ENCODE measurements at places on chromosomes 1 and 21.

GRCh38 chr1:163523375-163524029, 201.7 kb downstream of the NUF2 start:
- no peak for DNase-seq

- DNase-seq: no peak
Observed at GRCh38 chr1:42941640-42942330, 16.9 kb downstream of the SLC2A1 start.

DNA sequence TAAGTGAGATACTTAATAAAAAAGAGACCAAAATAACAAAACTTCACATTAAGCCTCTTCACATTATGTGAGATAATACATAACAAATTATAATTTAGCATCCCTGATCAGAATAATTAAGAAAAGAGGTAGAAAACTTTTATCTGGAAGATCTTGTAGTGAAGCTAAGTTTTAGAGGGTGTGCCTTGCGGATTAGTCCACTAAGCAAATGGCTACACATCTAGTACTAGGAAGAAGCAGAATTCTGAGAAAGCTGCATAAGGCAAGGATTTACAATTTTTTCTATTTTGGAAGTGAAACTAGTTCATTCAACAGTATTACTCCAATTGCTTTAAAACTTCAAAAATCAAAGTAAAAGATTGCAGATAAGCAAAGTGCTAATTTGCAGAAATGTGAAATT, 3.5 kb downstream of the YOD1 start:
- DNase-seq: no peak

- DNase-seq: no peak
Observed at GRCh38 chr21:25964015-25964414, 206.6 kb downstream of the APP start.

- DNase-seq: no peak
Observed at GRCh38 chr1:169348383-169349036, 19.1 kb downstream of the NME7 start.

GRCh38 chr1:14184454-14184853, 414.0 kb upstream of the KAZN start:
- no peak for DNase-seq

DNA sequence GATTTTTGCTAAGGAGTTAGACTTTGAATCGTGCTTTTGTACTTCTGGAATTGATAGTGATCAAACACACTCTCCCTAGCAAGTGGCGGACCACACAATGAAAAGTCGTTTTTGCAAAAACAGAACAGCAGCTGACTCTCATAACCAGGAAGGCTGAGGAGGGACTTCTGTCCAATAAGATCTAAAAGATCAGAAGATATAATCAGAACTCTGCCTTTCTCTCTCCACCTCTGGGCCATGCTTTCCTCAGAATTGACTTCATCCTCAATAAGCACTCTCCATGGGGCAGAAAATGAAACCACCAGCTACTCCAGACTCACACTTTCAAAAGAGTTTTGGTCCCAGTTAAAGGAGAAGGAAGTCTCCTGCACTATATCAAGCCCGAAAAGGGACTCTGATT, 55.3 kb upstream of the SAMD13 start:
- DNase-seq: no peak

GRCh38 chr1:22970096-22970495, 2.6 kb downstream of the LACTBL1 start:
- no peak for DNase-seq

DNA sequence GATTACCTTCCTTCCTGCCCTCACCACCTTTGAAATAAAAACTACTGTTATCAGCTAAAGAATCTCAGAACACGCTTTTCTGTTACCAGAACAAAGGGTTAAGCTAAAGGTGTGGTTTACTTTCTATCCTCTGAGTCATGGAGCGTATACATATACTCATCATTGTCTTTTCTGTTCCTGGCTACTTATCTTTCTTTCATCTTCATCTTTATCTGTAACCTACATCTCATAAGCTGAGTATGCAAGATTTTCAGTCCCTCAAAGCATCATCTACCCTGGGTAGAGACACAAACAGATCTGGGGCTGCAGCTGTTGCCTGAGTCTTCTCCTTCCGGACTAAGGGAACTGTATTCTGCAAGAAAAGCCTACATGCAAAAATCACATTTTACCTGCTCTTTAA, 75.6 kb downstream of the LMO4 start:
- DNase-seq: no peak

GRCh38 chr1:156268336-156268735, 14.3 kb downstream of the SMG5 start:
- no peak for DNase-seq

DNA sequence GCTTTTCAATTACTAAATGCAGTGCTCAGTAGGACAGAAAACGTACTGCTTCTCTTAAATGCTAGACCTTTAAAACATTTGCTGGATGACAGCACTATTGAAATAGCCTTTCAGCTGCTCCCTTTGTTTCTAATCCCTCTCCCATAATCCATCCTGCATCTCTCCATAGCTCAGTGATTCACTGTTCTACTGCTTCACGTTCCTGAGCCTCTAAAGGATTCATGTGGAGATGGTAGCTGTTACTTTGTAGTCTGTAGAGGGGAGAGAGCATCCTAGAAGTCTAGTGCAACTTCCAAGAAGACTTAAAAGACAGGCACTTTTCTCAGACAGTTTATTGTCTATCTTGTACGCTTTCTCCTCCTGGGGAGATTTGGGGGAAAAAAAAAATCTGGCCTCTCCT, 51.4 kb downstream of the LRRC8B start:
- DNase-seq: no peak

DNA sequence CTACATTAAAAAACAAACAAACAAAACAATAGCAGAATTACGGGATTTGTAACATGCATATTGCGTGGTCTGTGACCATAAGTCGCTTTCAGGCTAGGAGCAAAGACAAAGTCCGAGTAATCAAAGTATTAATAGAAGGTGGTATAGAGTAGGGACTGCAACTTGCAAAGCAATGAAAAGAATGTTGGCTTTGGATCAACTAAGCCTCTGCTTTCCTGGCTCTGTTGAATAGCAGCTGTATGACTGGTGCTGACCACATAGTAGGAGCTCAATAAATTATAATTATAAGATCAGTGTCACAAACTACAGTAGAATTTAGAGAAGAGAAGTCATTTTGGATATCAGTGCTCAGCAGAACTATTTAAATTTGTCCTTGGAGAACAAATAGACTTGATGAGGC, 586.4 kb downstream of the DPYD start:
- no peak for DNase-seq

GRCh38 chr1:243946946-243947345, 96.9 kb upstream of the AKT3 start:
- DNase-seq: no peak

DNA sequence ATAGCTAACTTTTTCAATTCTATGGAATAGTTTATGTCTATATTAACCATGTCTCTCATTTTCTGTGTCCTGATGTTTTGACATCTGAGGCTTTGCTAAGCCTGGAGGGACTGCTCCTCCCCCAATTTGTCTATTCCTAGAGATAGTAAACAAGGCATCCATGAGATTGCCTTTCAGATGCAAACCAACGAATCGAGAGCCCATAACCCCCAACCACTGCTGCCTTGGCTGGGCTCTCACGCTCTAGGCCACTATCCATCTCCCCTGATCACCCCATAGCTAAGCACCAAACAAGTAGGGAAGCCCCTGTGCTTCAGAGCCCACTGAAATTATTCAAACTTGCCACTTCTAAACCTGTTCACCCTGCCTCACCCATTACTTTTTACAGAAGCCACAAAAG, 437.7 kb downstream of the SETD4 start:
- no peak for DNase-seq

DNA sequence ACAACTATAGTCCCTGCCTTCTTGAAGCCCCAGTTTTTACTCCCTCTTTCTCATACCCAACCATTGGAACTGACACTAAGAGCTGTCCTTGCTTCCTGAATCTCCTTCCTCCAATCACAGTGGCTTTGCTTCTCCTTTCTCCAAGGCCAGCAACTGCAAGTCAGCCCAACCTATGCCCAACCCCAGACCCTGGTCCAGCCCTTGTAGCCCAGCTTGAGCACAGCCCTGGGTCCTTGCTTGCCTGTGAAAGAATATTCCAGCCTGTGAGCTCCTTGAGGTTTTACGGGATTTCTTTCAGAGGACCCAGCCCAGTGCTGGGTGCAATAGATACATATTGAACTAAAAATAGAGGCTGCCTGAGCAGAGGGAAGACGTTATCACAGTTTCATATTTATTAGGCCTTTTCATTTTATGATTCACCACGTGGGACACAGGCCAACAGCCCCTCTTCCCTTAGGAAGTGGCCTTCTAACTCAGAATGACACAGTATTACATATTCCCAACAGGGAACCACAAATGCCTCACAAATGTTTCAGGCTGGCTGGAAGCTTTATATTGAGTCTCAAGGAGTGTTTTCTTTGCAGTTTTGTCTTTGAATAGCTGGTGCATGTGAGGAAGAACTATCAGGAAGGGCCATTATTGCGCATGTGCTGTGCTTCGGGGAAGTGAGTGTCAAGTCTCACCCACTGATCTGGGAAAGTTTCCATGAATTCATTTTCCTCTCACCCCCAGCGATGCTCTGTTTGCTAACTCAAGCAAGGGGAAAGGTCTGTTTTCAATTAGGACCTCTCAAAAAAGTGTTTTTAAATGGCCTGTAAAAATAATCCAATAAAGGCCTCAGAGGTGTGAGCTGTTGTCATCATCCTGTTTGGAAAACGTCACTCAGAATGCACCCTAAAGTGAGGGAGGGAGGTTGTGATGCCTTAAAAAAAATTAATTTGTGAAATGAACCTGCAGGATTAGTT, 92.3 kb upstream of the NFIA start:
- DNase-seq: no peak

DNA sequence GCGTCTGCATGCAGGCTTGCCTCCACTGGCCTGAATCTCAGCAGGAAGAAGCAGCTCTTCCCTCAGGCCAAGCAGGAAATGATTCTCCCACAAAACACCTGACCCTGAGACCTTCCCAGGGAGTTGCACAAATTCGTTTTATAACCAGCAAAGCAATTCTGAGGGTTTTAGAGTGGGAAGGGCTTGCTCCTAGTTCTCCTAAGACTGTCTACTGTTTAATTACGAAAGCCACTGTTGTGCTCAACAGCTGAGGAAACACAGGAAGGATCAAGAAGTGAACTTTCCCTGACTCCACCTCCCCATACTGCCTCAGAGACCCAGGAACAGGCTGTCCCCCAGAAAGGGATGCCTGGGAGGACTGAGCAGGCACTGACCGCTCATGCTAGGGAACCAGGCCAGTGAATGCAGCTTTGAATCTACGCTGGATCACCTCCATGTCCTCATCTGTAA, 37.0 kb upstream of the PUM1 start:
- DNase-seq: no peak

- no peak for DNase-seq
Observed at GRCh38 chr1:17558954-17559614, 19.6 kb downstream of the ARHGEF10L start.

DNA sequence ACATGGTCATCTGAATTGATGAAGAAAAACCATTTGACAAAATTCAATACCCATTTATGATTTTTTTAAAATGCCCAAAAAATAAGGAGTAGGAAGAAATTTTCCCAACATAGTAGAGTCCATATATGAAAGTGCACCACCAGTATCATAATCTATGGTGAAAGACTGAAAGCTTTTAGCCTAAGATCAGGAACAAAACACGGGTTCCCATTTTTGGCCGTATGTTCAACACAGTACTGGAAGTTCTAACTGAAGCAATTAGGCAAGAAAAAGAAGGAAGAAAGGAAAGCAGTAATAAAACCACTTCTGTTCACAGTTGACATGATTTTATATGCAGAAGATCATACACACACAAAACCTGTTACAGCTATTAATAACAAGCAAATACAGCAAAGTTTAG, 227.8 kb upstream of the RAB4A start:
- DNase-seq: no peak

DNA sequence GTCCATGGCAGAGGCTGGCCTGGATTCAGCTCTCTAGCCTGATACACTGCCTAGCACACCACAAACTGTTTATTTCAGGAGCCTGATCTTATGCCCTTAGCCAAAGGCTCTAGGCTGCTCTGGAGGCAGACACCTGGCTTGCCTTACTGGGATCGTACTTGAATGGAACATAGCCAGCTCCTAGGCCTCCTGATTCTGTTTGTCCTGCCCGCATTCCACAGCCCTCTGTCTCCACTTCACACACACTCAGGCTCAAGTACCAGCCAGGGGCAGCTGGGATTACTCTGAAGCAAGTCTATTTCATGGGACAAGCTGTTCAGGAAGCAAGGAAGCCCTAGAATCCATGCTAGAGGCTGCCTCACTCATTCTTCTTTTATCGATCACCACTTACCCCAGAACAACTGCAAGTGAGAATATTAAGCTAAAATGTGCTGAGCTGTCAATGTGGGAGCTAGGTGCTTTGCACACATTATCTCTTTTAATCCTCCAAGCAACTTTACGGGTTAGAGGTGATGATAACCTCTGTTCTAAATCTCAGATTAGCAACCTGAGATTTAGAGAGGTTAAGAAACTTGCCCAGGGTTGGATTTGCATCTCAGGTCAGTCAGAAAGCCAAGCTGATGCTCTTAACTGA, 31.1 kb upstream of the CYP4B1 start:
- no peak for DNase-seq

DNA sequence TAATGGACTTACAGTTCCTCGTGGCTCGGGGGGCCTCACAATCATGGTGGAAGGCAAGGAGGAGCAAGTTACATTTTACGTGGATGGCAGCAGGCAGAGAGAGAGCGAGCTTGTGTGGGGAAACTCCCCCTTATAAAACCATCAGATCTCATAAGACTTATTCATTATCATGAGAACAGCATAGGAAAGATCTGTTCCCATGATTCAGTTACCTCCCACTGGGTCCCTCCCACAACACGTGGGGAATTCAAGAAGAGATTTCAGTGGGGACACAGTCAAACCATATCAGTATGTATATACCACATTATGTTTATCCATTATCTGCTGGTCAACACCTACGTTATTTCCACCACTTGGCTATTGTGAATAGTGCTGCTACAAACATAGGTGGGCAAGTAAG, 352.3 kb upstream of the B3GALT2 start:
- DNase-seq: no peak

DNA sequence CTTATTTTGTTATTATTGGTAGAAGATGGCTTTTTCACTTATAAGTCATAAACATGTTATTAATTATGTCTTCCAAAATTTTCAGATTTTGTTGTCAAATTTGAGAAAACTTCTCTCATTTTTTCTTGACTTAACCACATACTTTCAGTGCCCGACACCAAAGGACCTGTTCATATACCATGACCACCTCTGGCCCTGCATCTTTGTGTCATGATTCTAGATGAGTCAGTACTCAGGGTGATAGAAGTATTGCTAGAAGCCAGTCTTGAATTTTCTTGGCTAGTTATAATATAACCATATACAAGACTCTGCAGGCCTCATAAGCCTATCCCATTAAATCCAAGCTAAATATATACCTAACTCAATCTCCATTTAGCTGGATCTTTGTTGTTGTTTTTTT, 35.4 kb upstream of the DPH5 start:
- no peak for DNase-seq

- DNase-seq: no peak
Observed at GRCh38 chr1:150021191-150021694, 10.7 kb upstream of the OTUD7B start.

- DNase-seq: no peak
Observed at GRCh38 chr1:10161541-10162290, 48.7 kb upstream of the KIF1B start.

All from activated gamma-delta T cell (primary cell).